ENCODE measurements at places on chromosomes 4 and X.

GRCh38 chr4:168388890-168389289, 70.3 kb upstream of the DDX60 start:
- no peak for DNase-seq
- H3K27me3 ChIP-seq: no peaks in the 10 kb centered on the region
- H3K4me3 ChIP-seq: no peak overlapping the region
- no peak overlapping the region for H3K27ac ChIP-seq
- H3K4me1 ChIP-seq: no peaks in the 10 kb centered on the region
- peaks cover 15% of the 10 kb centered on the region for H3K36me3 ChIP-seq

- no peaks in the 10 kb centered on the region for H3K27me3 ChIP-seq
- DNase-seq: no peak
- H3K4me1 ChIP-seq: peaks cover 8% of the 10 kb centered on the region
- H3K4me3 ChIP-seq: no peak overlapping the region
- H3K36me3 ChIP-seq: no peaks in the 10 kb centered on the region
These were observed 22.2 kb downstream of the GPAT3 start for GRCh38 chr4:83558059-83558653.

- no peak overlapping the region for H3K4me3 ChIP-seq
- H3K27me3 ChIP-seq: no peaks in the 10 kb centered on the region
- no peaks in the 10 kb centered on the region for H3K4me1 ChIP-seq
- no peaks in the 10 kb centered on the region for H3K36me3 ChIP-seq
These were observed 43.2 kb downstream of the ZBTB49 start for GRCh38 chr4:4333265-4333706.

GRCh38 chrX:78384486-78384885, 57.1 kb upstream of the CYSLTR1 start:
- no peaks in the 10 kb centered on the region for H3K27me3 ChIP-seq
- H3K27ac ChIP-seq: no peak overlapping the region
- no peaks in the 10 kb centered on the region for H3K4me1 ChIP-seq
- no peak overlapping the region for H3K4me3 ChIP-seq
- no peaks in the 10 kb centered on the region for H3K36me3 ChIP-seq
- no peak for DNase-seq

- no peaks in the 10 kb centered on the region for H3K4me1 ChIP-seq
- no peak overlapping the region for H3K27ac ChIP-seq
- H3K4me3 ChIP-seq: no peak overlapping the region
These were observed 313.2 kb downstream of the PACRGL start for GRCh38 chr4:21013501-21013900.

- no peak overlapping the region for H3K27ac ChIP-seq
- H3K27me3 ChIP-seq: no peaks in the 10 kb centered on the region
- H3K4me3 ChIP-seq: no peak overlapping the region
- DNase-seq: no peak
- no peaks in the 10 kb centered on the region for H3K4me1 ChIP-seq
- H3K36me3 ChIP-seq: no peaks in the 10 kb centered on the region
These were observed 34.7 kb upstream of the LGI2 start for GRCh38 chr4:25065431-25065858.

- no peaks in the 10 kb centered on the region for H3K4me1 ChIP-seq
- H3K27me3 ChIP-seq: no peaks in the 10 kb centered on the region
- no peaks in the 10 kb centered on the region for H3K36me3 ChIP-seq
- H3K4me3 ChIP-seq: no peak overlapping the region
- no peak overlapping the region for H3K27ac ChIP-seq
These were observed 98.8 kb downstream of the CDS1 start for GRCh38 chr4:84681486-84682274.

Data from vagina (tissue), 2 donors.